CD14-positive monocyte (primary cell): ENCODE measurements at places on chromosomes 3 and 15.
A peak's percentile ranks its signal among the peaks of the same experiment; 100 is the strongest.

DNA sequence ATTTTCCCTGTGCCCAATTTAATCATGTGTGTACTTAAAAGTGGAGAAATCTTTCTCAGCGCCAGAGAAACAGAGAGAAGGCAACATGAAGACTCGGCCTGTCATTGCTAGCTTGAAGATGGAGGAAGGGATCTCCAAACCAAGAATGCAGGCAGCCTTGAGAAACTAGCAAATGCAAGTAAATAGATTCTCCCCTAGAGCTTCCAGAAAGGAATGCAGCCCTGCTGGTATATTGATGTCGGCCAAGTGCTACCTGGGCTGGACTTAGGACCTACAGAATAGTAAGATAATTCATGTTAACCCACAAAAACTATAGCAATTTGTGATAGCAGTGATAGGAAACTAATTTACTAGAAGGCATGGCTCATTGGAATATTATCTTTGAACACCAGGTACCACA lies 150.9 kb upstream of the ABI3BP start:
- no peak for DNase-seq

DNA sequence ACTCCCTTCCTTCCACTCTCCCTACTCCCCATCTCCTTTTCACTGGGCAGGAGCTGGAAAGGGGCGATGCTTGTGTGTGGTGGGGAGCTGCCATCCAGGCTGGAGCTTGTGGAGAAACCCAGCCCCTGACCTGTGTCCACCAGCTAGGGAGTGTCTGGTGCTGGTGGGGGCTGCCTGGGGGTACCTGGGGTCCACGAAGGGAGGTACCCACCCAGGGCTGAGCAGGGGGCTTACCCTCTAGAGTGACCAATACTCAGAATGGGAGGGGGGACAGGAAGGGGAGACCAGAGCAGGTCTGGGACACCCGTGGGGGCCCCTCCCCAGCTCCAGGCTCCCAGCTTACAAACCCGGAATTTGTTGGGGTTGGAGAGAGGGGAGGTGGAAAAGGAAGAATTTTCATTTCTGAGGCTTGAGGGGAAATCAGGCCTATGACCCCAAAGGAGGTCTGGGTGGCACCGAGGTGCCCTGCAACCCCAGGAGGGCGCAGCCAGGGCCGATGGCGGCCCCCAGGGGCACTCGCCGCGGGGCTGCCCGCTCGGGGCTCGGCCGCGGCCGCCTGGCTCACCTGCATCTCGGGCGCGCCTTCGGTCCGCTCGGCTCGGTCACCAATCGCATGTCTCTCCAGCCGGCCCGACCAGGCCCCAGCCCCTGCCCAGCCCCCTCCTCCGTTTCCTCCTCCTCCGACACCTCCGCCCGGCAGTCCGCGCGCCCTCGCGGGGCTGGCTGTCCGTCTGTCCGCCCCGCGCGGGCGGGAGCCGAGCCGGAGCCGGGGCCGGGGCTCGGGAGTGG lies 773 bp downstream of the LINGO1 start:
- DNase-seq = no peak

GRCh38 chr15:56242576-56243162 lies 1.0 kb downstream of the RFX7 start:
- no peak for DNase-seq

DNA sequence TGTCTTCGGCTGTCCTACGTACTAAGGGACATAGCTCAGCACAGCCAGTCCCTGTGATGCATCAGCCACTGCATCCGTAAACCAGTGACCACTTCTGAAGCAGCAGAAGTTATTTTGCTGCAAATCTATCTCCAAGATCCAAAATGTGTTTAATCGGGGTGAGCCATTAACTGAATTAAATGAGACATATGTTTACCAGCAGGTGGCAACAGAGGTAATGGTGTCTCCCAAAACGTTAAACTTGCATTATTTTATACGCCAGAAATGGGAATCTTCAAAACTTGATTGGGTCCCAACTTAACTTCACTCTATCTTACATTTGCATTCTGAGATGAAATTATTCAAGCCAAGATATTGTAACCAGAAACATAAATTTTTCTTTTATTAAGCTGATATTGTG lies 75.3 kb upstream of the BOC start:
- DNase-seq = peak; percentile 3

GRCh38 chr3:16828815-16829214 lies 55.9 kb upstream of the PLCL2 start:
- peak; percentile 71 for DNase-seq

DNA sequence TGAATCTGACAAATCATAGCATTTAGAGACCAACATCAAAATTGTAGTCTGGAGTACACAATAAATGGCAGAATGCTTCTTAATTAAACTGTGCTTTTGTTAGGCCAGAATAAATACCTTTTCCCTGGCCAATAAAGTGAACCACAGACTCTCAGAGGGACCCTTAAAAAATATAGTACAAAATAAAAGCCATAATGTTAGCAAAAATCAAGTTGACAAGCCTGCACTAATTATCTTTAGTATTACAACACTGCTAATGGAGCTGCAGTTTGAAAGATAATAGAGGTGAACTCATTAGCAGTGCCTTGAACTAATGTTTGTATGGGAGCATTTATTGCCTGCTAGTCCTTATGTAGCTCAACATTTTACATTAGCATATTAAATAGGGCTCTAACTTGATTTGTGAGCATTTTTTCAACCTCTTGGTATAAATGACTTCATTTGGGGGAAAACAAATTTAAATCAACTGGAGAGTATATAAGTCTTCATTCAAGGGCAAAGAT lies 801.3 kb downstream of the EPHA3 start:
- no peak for DNase-seq

DNA sequence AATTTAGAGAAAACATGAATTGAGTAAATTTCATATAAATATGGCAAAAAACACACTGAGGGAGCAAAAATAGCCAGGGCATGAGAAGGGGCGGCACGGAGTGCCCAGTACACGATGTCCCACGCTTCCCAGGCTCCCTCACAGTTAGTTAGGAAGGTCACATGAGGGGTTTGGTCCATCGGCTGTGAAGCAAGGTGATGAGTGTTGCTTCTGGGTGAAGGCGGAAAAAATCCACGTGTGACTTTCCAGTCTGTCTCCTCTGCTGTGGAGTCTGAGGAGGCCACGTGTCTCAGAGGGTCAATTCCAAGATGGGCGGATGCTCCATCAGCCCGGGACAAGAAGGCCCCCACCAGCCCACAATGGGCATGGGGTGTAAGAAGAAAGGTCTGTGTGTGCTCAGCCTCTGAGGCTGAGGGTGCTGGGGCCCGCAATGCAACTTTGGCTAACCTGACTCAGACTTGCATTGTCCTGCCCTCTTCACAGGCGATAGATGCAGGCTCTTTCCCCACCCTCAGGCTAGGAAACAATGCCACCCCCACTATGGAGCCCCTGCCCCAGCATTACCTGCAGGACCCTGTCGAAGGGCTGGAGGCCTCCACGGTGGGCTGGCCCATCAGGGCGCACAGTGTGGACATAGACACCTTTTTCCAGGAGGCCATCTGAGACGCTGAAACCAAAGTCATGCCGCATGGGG lies 45.7 kb downstream of the GRIP2 start:
- no peak for DNase-seq

DNA sequence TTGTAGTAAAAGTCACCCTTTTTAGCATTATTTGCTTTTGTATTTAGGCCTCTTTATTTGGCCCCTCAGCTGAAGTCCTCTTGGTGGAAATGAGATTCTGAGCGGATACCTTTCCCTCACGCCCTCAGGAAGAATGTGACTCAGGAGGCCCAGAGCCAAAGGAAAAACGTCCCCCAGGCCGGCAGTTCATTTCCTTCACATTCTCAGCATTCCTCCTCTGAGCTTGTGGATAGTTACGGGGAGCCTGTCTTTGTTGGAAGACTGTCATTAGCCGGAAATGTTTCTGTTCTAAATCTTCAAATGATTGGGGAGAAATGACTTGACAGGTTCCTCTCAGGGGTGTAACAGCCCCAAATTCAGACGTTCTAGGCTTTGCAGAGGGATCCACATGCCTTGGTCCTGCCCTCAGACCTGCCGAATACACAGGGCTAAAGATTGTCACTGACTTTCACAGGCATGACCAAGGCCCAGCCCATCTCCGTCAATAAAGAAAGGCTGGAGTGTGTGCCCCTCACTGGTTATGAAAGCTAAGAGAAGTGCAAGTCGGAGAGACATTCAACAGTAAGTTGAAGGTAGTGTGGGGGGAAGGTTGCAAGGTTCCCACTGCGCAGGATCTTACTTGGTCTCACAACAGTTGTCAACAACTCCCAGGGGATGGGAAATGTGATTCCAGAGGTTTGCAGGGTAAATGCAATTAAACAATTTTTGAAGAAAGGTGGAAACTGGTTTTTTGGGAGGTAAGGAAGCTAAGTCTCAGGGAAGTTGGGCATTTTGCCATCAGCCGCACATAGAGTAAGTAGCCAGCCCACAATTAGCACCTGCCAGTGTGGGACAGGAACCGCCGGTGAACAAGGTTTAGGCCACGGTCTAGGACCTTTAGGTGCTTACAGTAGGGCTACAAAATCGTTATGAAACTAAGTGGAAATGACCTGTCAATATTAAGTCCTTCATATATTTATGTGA lies 39.7 kb upstream of the MYZAP start:
- no peak for DNase-seq
